ENCODE measurements at places on chromosomes 5 and 9. TPM values are rescaled to one million over a fixed set of nuclear protein-coding genes. Genes with fewer than 3 reads are reported as not detected.

GRCh38 chr9:128073253-128073886 lies 5.3 kb downstream of the SLC25A25 start:
- no peak overlapping the region for H3K4me3 ChIP-seq
- peak overlapping the region; percentile 89 for H3K27ac ChIP-seq
- H3K4me1 ChIP-seq, result peaks cover 55% of the 10 kb centered on the region
- no peaks in the 10 kb centered on the region for H3K27me3 ChIP-seq
- no peaks in the 10 kb centered on the region for H3K36me3 ChIP-seq

GRCh38 chr9:76690973-76691370 lies 73.3 kb upstream of the PCA3 start:
- H3K27me3 ChIP-seq, result peaks cover 11% of the 10 kb centered on the region
- H3K4me1 ChIP-seq, result peaks cover 10% of the 10 kb centered on the region
- H3K4me3 ChIP-seq, result no peak overlapping the region
- no peak for DNase-seq
- H3K36me3 ChIP-seq, result no peaks in the 10 kb centered on the region

GRCh38 chr5:130836729-130837649 lies 328.1 kb downstream of the HINT1 start:
- no peaks in the 10 kb centered on the region for H3K4me1 ChIP-seq
- no peak overlapping the region for H3K27ac ChIP-seq
- DNase-seq, result no peak
- no peaks in the 10 kb centered on the region for H3K27me3 ChIP-seq
- no peaks in the 10 kb centered on the region for H3K36me3 ChIP-seq
- H3K4me3 ChIP-seq, result peak overlapping the region; percentile 27

DNA sequence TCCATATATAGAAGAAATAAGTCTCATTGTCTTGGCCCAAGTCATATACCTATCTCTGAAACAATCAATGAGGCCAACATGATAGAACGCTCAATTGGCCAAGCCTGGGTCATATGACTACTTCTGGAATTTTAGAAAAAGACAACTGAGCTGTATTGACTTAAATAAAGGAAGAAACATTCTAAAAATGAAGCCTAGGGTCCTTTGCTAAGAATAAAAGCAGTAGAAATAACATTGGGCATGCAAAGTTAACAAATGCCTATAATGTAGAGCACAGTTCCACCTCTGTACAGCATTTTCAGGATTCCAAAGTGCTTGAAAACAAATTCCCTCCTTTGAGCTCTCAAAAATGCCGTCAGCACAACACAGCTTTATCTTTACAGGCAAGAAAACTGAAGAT lies 391.8 kb downstream of the PRELID2 start:
- DNase-seq, result no peak
- H3K36me3 ChIP-seq, result no peaks in the 10 kb centered on the region
- no peak overlapping the region for H3K27ac ChIP-seq

DNA sequence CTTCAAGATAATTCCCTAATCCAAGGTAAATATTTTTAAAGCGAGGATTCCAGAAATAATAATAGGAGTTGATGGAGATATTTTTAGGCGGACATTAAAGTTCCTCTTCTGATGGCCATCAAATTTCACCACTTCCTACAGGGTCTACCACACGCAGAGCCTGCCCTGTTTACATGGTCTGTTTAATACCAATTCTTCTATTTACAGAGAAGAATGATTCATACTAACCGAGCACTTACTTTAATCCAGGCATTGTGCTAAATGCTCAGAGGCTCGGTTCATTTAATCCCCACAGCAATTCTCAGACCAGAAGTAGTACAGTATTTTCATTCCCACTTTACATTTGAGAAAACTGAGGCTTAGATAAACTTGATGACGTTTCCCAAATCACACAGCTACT lies 3.0 kb upstream of the ITGA1 start:
- H3K27ac ChIP-seq, result no peak overlapping the region
- H3K4me3 ChIP-seq, result no peak overlapping the region
- no peak for DNase-seq
- no peaks in the 10 kb centered on the region for H3K36me3 ChIP-seq

DNA sequence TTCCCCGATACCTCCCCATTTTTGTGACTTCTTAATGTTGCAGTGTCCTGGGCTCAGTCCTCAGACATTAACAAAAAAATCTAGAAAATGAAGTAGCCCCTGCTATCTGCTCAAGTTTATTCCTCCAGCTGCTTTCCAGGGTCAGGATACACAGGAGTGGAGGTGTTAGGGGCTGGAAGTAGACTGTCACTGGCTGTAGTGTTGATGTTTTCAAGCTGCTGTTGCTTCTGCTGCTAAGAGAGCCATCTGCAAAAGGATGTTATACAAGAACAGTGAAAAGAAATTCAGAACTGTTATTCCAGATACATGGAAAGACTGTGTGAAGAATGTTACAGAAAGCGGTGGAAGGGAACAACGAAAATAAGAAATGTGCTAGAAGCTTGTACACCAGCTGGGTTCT lies 10.7 kb downstream of the CD14 start:
- no peak for DNase-seq
- no peaks in the 10 kb centered on the region for H3K4me1 ChIP-seq
- no peaks in the 10 kb centered on the region for H3K36me3 ChIP-seq
- no peak overlapping the region for H3K4me3 ChIP-seq
- no peak overlapping the region for H3K27ac ChIP-seq
- no peaks in the 10 kb centered on the region for H3K27me3 ChIP-seq

- H3K4me1 ChIP-seq, result peaks cover 3% of the 10 kb centered on the region
- DNase-seq, result no peak
- no peaks in the 10 kb centered on the region for H3K36me3 ChIP-seq
These were observed 11.6 kb downstream of the ERP44 start for GRCh38 chr9:100087218-100087617.

DNA sequence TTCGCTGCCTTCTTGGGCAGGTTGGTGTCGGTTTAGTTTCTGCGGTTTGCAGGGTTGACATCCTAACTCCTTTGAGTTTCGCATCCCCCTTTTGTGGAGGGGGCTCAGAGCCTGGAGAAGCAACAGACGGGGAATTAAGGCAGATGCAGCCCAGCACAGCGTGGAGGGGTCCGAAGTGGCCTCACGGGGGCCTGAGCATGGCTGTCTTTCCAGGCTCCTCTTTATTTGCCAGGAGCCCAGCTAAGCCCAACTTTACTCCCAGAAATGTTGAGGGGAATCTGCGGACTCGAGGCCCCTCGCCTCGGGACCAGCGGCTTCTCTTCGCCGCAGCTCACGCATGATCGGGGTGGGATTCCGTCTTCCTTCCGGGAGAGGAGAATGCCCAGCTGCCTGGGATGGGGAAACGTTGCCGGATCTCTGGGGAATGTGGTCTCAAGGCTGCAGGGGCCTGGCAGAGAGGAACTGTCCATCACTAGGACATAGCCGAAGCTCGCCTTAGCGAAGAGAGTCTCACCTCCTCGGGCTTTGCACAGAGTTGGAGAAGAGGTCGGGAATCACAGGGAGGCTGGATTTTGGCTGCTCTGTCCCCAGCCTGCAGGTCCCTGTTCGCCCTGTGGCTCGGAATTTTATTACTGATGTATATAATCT lies 1.3 kb downstream of the RAI14 start:
- H3K27ac ChIP-seq, result no peak overlapping the region
- peaks cover 8% of the 10 kb centered on the region for H3K27me3 ChIP-seq
- H3K4me1 ChIP-seq, result peaks cover 17% of the 10 kb centered on the region
- DNase-seq, result no peak
- no peaks in the 10 kb centered on the region for H3K36me3 ChIP-seq

DNA sequence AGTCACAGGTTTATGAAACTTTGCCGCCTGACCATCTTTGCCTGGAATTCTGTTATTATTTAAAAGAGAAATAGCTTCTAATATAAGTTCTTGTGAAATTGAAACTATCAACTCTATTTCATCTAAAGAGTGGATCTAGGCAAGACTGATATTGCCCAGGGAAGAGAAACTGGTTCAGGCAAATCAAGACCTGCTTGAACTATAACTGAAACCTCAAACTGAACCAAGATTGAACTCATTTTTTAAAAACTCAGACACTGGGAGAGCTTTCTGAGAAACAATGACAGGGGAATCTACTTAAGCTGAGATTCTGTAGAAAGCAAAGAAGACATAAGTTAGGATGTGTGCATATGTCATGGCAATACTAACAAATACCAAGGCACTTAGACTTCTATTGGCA lies 815.8 kb downstream of the BRINP1 start:
- H3K36me3 ChIP-seq, result no peaks in the 10 kb centered on the region
- H3K4me1 ChIP-seq, result no peaks in the 10 kb centered on the region
- no peak overlapping the region for H3K4me3 ChIP-seq
- no peaks in the 10 kb centered on the region for H3K27me3 ChIP-seq
- no peak overlapping the region for H3K27ac ChIP-seq

DNA sequence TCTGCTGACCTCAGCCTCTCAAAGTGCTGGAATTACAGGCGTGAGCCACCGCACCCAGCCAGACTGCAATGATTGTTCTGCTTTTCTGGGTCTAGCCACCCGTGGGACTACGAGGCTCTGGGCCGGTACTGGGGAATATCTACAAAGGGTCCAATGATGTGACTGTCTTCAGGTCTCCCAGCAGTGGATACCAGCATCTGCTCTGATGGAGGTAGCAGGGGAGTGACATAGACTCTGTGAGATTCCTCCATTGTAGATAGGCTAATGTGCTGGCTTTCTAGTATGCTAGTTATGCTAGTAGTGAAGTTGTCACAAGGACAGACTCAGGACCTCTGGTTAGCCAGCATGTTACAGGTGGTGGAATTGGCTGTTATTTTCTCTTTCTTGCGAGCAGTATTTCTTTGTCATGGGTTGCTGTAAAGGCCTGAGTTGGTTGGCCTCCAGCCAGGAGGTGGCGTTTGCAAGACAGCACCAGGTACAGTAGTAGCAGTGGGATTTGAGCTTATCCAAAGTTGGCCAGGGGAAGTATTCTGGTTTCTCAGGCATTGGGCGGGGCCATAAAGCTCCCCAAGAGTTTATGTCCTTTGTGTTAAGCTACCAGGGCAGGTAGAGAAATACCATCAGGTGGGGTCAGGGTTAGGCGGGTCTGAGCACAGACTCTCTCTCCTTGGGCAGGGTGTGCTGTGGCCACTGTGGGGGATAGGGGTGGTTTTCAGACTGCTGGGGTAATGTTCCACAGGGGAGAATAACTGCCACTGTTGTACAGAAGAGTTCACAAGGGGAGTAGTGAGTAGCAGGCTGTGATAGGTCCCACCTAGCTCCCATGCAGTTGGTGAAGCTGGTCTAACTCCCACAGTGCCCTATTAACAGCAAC lies 105.2 kb downstream of the SGCD start:
- H3K4me3 ChIP-seq, result no peak overlapping the region
- no peak overlapping the region for H3K27ac ChIP-seq
- no peaks in the 10 kb centered on the region for H3K36me3 ChIP-seq
- no peaks in the 10 kb centered on the region for H3K27me3 ChIP-seq

DNA sequence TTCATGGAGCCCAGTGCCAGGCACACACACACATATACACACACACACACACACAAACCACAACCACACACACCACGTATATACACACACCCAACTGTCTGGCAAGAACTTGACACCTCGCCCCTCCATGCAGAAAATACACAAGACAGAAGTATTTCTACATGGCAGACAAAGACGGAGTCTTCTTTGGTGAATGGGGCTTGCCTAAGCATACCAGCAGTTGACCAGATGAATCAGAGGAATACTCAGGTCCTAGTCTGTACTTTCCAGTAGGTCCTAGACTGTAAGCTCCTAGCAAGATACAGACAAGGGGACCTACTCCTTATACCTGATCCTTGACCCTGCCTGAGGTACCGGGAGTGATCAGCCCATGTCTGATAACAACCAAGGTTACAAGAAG lies 60.1 kb downstream of the SIL1 start:
- no peak overlapping the region for H3K27ac ChIP-seq
- H3K4me3 ChIP-seq, result no peak overlapping the region
- no peak for DNase-seq
- no peaks in the 10 kb centered on the region for H3K27me3 ChIP-seq
- no peaks in the 10 kb centered on the region for H3K4me1 ChIP-seq
- no peaks in the 10 kb centered on the region for H3K36me3 ChIP-seq

- DNase-seq, result peak; percentile 27
- H3K4me1 ChIP-seq, result peaks cover 38% of the 10 kb centered on the region
- no peak overlapping the region for H3K4me3 ChIP-seq
- H3K27me3 ChIP-seq, result peaks cover 5% of the 10 kb centered on the region
- H3K36me3 ChIP-seq, result no peaks in the 10 kb centered on the region
These were observed 3.0 kb upstream of the FAM78A start for GRCh38 chr9:131279196-131279862.

DNA sequence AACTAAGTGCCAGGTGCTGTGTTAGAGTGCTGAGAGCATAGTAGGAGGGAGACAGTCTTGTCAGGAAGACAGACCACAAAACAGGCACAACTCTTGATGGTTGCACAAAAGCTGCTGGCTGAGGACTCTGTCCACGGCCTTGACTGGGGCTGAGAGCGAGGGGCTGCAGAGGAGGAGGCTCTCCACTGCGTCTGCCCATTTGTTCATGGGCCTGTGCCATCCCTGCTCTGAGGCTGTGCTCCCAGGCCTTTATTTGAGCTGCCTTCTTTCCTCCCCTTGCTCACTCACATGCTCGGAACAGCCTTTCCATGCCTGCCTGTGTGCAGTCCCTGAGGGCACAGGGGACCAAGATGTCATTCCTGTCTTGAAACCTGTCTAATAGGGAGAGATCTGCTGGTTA lies 147.8 kb downstream of the CACNA1B start:
- H3K4me1 ChIP-seq, result no peaks in the 10 kb centered on the region
- H3K27ac ChIP-seq, result no peak overlapping the region
- H3K27me3 ChIP-seq, result peaks cover 3% of the 10 kb centered on the region
- no peak overlapping the region for H3K4me3 ChIP-seq
- DNase-seq, result no peak

GRCh38 chr9:124118894-124119293 lies 107.3 kb downstream of the LHX2 start:
- no peaks in the 10 kb centered on the region for H3K27me3 ChIP-seq
- no peak for DNase-seq
- no peak overlapping the region for H3K4me3 ChIP-seq
- no peak overlapping the region for H3K27ac ChIP-seq

DNA sequence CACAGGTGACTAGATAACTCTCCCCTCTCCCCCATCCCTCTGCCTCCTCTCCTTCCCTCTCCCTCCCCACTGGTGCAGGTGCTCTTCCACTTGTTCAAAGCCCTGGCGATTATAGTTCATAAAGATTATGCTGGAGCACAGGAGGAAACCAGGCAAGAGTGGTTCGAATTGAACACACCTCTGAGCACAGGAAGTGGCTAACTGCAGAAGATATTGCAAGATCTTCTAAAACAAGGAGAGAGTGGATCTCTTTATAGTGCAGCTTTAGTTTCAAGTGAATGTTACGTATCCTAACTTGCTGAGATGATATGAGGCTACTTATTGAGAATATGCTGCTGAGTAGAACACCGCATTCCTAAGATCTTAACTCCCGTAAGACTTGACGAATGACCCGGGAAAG lies 178.4 kb downstream of the GOLPH3 start:
- no peaks in the 10 kb centered on the region for H3K36me3 ChIP-seq
- no peak for DNase-seq
- H3K27ac ChIP-seq, result no peak overlapping the region
- no peak overlapping the region for H3K4me3 ChIP-seq
- H3K4me1 ChIP-seq, result no peaks in the 10 kb centered on the region

Gene LOX
- total RNA-seq, result not detected

Gene FAM78A
- total RNA-seq, result 91.7 TPM

Gene RGS7BP
- total RNA-seq, result not detected
